Foreskin keratinocyte (primary cell): ENCODE measurements at places on chromosomes 3 and 15.

GRCh38 chr15:68592544-68592943 is 13.8 kb downstream of the CORO2B start:
- DNase-seq: no peak

- DNase-seq: no peak
These were observed 435.4 kb downstream of the WDR72 start for GRCh38 chr15:53324061-53324460.

- DNase-seq: no peak
These were observed 134.8 kb downstream of the NSMCE3 start for GRCh38 chr15:29134641-29135308.

DNA sequence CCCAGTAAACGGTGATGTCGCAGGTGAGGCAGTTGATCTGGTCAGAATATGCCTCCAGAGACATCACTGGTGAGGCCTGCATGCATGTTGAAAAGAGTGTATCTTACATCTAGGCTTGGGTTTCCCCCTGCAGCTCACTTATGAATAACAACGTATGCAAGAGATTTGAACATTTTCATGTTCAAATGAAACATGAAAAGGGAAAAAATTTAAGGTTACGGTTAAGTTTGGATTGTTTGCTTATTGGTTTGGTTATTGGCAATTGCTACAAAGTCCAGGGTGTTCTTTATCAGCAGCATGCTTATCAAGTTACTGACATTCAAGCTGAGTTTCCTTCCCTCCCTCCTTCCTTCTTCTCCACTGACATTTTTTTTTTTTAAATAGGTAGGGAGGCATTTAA is 123.2 kb downstream of the IGF1R start:
- no peak for DNase-seq

DNA sequence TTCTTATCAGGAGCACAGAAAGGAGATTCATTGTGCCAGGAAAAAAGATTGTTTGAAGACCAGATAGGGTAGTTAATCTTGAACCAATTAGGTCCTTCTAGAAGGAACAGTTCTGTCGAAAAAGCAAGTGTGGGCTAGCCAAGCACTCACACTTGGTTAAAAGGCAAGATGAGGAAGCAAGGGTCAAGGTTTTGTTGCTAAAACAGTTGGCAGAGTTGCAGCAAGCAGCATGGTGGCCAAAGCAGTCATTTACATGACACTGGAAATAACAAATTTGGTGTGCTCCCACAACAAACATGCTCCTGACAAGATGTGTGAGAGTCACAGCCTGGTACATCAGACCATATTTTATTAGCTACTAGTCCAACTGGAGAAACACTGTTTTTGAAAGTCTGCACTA is 228.0 kb upstream of the CFAP20DC start:
- no peak for DNase-seq

GRCh38 chr3:143476965-143477640 is 357.5 kb downstream of the CHST2 start:
- DNase-seq: no peak
